ENCODE measurements at places on chromosomes 1 and 21.

GRCh38 chr1:167330601-167331293 lies 110.1 kb downstream of the POU2F1 start:
- DNase-seq = no peak

DNA sequence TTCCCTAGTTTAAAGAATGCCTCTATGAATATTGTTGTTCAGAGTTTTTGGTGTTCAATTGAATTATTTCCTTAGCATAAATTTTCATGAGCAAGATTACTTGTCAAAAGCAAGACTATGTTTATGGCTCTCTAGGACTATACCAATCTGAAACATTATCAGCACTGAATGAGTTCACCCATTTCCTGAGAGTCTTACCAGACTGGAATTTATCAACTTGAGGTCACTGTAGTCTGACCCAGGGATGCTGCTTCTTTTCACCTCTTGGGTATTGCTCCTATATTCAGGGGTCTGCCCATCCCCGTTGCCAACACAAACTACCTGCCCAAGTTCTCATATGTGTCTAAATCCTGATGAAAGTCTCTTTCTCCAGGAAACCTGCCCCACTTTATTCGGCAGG lies 42.6 kb downstream of the OPTC start:
- DNase-seq = no peak

DNA sequence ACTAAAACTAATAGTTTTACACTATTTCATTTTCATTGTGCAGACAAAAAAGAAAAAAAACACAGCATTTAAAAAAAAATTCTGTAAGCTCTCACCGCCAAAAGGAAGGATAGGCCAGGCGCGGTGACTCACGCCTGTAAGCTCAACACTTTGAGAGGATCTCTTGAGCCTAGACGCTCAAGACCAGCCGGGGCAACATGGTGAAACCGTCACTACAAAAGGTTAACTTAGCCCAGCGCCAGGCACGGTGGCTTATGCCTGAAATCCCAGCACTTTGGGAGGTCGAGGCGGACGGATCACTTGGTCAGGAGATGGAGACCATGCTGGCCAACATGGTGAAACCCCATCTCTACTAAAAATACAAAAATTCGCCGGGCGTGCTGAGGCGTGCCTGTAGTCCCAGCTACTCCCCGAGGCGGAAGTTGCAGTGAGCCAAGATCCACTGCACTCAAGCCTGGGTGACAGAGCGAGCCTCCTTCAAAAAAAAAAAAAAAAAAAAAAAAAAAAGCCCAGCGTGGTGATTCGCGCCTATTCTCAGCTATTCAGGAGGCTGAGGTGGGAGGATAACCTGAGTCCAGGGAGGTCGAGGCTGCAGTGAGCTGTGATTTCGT lies 14.3 kb upstream of the SPEN start:
- DNase-seq = peak; percentile 60

DNA sequence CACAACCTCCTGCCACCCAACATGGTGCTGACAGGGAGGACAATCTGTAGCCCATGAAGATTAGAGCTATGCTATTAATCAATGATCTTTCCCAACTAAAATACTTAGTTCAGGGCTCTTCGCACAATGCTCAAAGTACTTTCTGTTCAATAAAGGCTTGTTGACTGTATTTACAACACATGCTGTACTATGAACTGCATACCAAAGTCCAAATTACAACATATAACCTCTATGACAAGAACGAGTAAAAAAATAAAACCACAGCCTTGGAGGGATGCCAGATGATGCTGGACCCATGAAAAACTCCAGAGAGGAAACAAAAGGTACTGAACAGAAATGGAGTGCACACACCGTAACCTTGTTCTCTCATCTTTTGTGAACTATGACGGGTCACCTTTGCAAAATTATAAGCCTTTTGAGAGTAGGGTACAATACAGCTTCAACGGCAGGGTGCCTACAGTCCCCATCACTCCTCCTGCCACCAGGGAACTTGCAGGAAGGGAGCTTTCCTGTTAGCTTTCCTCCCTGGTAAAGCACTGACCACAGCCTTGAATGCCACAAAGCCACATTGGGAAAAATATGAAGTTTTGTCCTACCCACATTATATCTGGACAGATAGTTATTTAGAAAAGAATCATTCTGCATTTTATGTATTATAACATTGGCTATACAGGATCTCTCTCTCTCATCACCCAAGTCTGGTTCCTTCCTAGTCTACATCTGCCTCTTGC lies 175.6 kb downstream of the NRIP1 start:
- no peak for DNase-seq
